ENCODE measurements at places on chromosomes 12 and 14. TPM values are rescaled to one million over a fixed set of nuclear protein-coding genes. Genes with fewer than 3 reads are reported as not detected.

- H3K4me3 ChIP-seq, result no peak overlapping the region
- no peaks in the 10 kb centered on the region for H3K4me1 ChIP-seq
- no peaks in the 10 kb centered on the region for H3K27me3 ChIP-seq
- no peaks in the 10 kb centered on the region for H3K36me3 ChIP-seq
- DNase-seq, result no peak
Observed at GRCh38 chr12:3317481-3317815, 173.6 kb upstream of the PRMT8 start.

- no peaks in the 10 kb centered on the region for H3K36me3 ChIP-seq
- no peaks in the 10 kb centered on the region for H3K4me1 ChIP-seq
- no peak overlapping the region for H3K27ac ChIP-seq
- no peak for DNase-seq
Observed at GRCh38 chr14:96748362-96748761, 48.8 kb upstream of the VRK1 start.

- H3K36me3 ChIP-seq, result no peaks in the 10 kb centered on the region
- H3K4me3 ChIP-seq, result no peak overlapping the region
- H3K27ac ChIP-seq, result no peak overlapping the region
- DNase-seq, result no peak
- H3K27me3 ChIP-seq, result peaks cover 2% of the 10 kb centered on the region
Observed at GRCh38 chr12:27162229-27162537, 79.8 kb upstream of the C12orf71 start.

The DNAJC22 gene
- 0.11 TPM for total RNA-seq

GRCh38 chr12:110029290-110029815 is 19.0 kb downstream of the C12orf76 start:
- no peak overlapping the region for H3K27ac ChIP-seq
- H3K36me3 ChIP-seq, result peaks cover 35% of the 10 kb centered on the region
- H3K4me1 ChIP-seq, result peaks cover 2% of the 10 kb centered on the region
- no peak overlapping the region for H3K4me3 ChIP-seq
- DNase-seq, result no peak
- no peaks in the 10 kb centered on the region for H3K27me3 ChIP-seq

- H3K27ac ChIP-seq, result no peak overlapping the region
- no peaks in the 10 kb centered on the region for H3K36me3 ChIP-seq
- no peaks in the 10 kb centered on the region for H3K4me1 ChIP-seq
- no peaks in the 10 kb centered on the region for H3K27me3 ChIP-seq
- no peak overlapping the region for H3K4me3 ChIP-seq
- DNase-seq, result no peak
Observed at GRCh38 chr12:123960029-123960735, 12.4 kb downstream of the CCDC92 start.

- peaks cover 44% of the 10 kb centered on the region for H3K4me1 ChIP-seq
- H3K27ac ChIP-seq, result peak overlapping the region; percentile 94
- H3K27me3 ChIP-seq, result no peaks in the 10 kb centered on the region
- H3K36me3 ChIP-seq, result peaks cover 11% of the 10 kb centered on the region
Observed at GRCh38 chr12:111993292-111994150, 19.4 kb downstream of the TMEM116 start.

- H3K27ac ChIP-seq, result no peak overlapping the region
- no peak overlapping the region for H3K4me3 ChIP-seq
- peaks cover 3% of the 10 kb centered on the region for H3K36me3 ChIP-seq
- H3K4me1 ChIP-seq, result no peaks in the 10 kb centered on the region
- peaks cover 2% of the 10 kb centered on the region for H3K27me3 ChIP-seq
Observed at GRCh38 chr12:25301798-25302197, 51.1 kb upstream of the KRAS start.

Data from activated naive CD8-positive, alpha-beta T cell treated with anti-CD3 and anti-CD28 coated beads, Interleukin-2, amount 10 ng/mL, durations not matched to agents 7 days and 5 days (primary cell).